ENCODE measurements at places on chromosomes 13 and 19. TPM values are rescaled to one million over a fixed set of nuclear protein-coding genes. Genes with fewer than 3 reads are reported as not detected.

DNA sequence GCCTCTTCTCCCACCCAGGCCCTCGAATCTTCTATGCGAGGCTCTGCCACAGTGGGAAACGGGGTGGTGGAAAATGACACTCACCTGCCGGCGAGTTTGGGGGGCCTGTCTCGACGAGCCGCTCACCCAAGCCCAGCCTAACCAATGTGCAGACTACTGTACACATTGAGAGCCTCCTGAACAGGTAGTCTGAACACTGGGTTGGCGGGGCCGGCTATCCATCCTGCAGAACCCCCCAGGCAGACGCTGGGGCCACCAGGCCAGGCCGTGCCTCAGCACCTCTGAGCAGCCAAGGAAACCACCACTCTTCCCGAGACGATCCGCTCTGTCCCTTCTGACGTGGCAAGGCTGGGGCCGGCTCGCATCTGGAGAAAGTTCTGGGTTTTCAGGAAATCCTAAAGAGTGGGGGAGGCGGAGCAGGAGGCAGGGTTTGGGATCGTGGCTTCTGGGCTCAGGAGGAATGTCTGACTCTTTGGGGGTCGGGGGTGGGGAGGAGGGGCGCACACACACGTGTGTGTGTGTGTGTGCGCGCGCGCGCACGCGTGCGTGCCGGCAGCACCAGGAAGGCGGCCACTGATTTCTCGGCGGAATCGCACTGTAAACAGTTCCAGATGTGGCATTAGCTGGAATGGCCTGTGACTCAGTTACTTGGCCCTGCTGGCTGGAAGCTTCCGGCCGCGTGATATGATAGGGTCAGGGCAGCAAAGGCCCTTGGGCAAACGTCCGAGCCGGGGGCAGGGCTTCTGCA lies 18.5 kb downstream of the TMED1 start:
- no peaks in the 10 kb centered on the region for H3K4me1 ChIP-seq
- no peaks in the 10 kb centered on the region for H3K27me3 ChIP-seq
- no peak overlapping the region for H3K27ac ChIP-seq
- H3K36me3 ChIP-seq, result peaks cover 10% of the 10 kb centered on the region
- H3K4me3 ChIP-seq, result no peak overlapping the region

- no peak overlapping the region for H3K27ac ChIP-seq
- no peak for DNase-seq
- no peak overlapping the region for H3K4me3 ChIP-seq
- peaks cover 82% of the 10 kb centered on the region for H3K36me3 ChIP-seq
- peaks cover 10% of the 10 kb centered on the region for H3K4me1 ChIP-seq
Observed at GRCh38 chr19:49921871-49922795, 6.9 kb upstream of the ATF5 start.

- peaks cover 25% of the 10 kb centered on the region for H3K4me1 ChIP-seq
- H3K27ac ChIP-seq, result peak within 1 kb of the TSS; percentile 30
- no peaks in the 10 kb centered on the region for H3K27me3 ChIP-seq
- no peak for DNase-seq
- peaks cover 3% of the 10 kb centered on the region for H3K36me3 ChIP-seq
Observed at GRCh38 chr19:18437491-18438330, at the start of gene ISYNA1. Gene ISYNA1, minus strand, starts transcription at chr19:18438133. Its CDS starts 154 bp downstream, at chr19:18437979.

- H3K36me3 ChIP-seq, result peaks cover 38% of the 10 kb centered on the region
- H3K27ac ChIP-seq, result no peak overlapping the region
- peak; percentile 65 for DNase-seq
- peaks cover 12% of the 10 kb centered on the region for H3K4me1 ChIP-seq
- no peak overlapping the region for H3K4me3 ChIP-seq
- no peaks in the 10 kb centered on the region for H3K27me3 ChIP-seq
Observed at GRCh38 chr19:18999016-18999758, 34.1 kb downstream of the SUGP2 start.

The TMEM238 gene
- 0.14 TPM for total RNA-seq

The KLK4 gene
- 0.48 TPM for total RNA-seq

DNA sequence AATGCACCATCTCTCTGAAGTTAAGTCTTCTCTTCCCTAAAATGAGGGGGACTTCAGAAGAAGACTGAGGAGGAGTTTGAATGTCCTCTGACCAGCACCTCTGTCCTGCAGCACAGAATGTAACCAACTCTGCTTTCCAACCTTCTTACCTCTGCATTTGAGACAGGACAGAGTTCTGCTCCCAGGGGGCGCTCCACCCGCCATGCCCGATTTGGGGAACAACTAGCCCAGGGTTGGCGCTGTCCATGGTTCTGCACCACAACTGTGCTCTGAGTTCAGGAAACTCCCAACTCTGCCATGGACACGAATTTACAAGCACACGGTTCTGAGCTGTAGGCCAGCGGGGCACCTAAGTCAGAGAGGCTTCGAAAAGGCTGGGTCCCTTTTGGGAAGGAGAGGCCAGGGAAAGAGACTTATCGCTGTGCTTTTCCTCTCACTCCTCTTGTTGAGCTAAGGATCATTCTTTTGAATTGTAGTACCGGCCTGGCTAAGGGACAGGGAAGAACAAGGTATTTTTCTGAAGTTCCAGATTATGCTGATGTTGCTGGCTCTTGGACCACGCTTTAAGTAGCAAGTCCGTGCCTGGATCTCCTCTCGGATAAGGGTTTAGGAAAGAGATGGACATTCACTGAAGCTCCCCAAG lies 22.2 kb downstream of the SIGLEC5 start:
- H3K4me1 ChIP-seq, result no peaks in the 10 kb centered on the region
- no peak overlapping the region for H3K27ac ChIP-seq
- H3K4me3 ChIP-seq, result no peak overlapping the region
- DNase-seq, result peak; percentile 83
- no peaks in the 10 kb centered on the region for H3K36me3 ChIP-seq
- no peaks in the 10 kb centered on the region for H3K27me3 ChIP-seq

The ZNF132 gene
- total RNA-seq, result not detected

- DNase-seq, result no peak
- no peaks in the 10 kb centered on the region for H3K36me3 ChIP-seq
- H3K27ac ChIP-seq, result no peak overlapping the region
- no peak overlapping the region for H3K4me3 ChIP-seq
Observed at GRCh38 chr13:113781571-113781970, 22.5 kb downstream of the TMEM255B start.

The ZNF699 gene
- total RNA-seq, result 4.3 TPM

DNA sequence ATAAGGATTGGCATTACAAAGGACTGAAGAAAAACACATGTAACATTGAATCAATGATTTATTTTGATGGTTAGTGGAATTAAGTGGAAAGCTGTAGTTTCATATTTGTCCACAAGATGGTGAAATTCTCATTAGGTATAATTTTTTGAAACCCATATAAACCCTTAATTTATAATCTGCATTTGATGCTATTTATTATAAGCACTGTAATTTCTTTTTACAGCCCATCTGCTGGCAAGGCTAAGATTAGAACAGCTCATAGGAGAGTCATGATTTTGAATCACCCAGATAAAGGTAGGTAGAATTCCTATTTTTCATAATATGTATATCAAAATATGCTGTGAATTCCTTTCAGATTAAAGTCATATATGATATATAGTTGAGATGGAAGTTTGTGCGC lies 62.2 kb downstream of the DNAJC15 start:
- no peaks in the 10 kb centered on the region for H3K27me3 ChIP-seq
- no peaks in the 10 kb centered on the region for H3K4me1 ChIP-seq
- H3K4me3 ChIP-seq, result no peak overlapping the region
- no peaks in the 10 kb centered on the region for H3K36me3 ChIP-seq

The JAK3 gene
- 0.03 TPM for total RNA-seq

DNA sequence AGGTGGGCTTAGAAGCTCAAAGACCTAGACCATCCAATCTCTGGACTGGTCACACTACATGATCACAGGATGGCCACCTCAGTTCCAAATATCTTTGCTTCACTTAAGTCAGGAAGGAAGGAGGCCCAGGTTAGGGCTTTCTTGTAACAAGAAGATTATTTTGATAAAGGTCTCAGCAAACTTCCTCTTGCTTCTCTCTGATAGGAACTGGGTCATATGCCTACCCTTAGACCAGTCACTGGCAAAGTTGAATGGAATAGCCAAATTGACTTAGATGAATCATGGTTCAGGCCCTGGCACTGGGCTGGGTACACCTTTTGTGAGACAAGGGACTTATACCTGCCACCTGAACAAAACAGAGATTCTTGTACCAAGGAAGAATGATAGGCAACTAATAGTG lies 11.0 kb downstream of the FRY start:
- no peaks in the 10 kb centered on the region for H3K27me3 ChIP-seq
- H3K27ac ChIP-seq, result no peak overlapping the region
- no peak for DNase-seq
- no peak overlapping the region for H3K4me3 ChIP-seq
- peaks cover 10% of the 10 kb centered on the region for H3K4me1 ChIP-seq
- no peaks in the 10 kb centered on the region for H3K36me3 ChIP-seq

The RB1 gene
- 61.0 TPM for total RNA-seq

The C13orf42 gene
- total RNA-seq, result not detected

- H3K4me3 ChIP-seq, result no peak overlapping the region
- no peaks in the 10 kb centered on the region for H3K4me1 ChIP-seq
- no peaks in the 10 kb centered on the region for H3K36me3 ChIP-seq
- no peaks in the 10 kb centered on the region for H3K27me3 ChIP-seq
Observed at GRCh38 chr13:99610702-99611289, 109.5 kb downstream of the TM9SF2 start.

The CD33 gene
- total RNA-seq, result 0.35 TPM

The NLRP7 gene
- not detected for total RNA-seq

The RFPL4A gene
- total RNA-seq, result 1.1 TPM

GRCh38 chr19:17794731-17795494 lies at the start of gene B3GNT3:
Gene B3GNT3, plus strand, starts transcription at chr19:17795138. Its CDS starts 12,670 bp downstream, at chr19:17807808.
- H3K4me3 ChIP-seq, result no peak within 1 kb of the TSS
- H3K27ac ChIP-seq, result no peak within 1 kb of the TSS
- no peaks in the 10 kb centered on the region for H3K36me3 ChIP-seq

The KLK15 gene
- total RNA-seq, result not detected

GRCh38 chr19:11236324-11237301 lies 2.8 kb upstream of the ANGPTL8 start:
- H3K4me3 ChIP-seq, result no peak overlapping the region
- no peak overlapping the region for H3K27ac ChIP-seq
- DNase-seq, result no peak
- no peaks in the 10 kb centered on the region for H3K27me3 ChIP-seq

The INSR gene
- 12.9 TPM for total RNA-seq

DNA sequence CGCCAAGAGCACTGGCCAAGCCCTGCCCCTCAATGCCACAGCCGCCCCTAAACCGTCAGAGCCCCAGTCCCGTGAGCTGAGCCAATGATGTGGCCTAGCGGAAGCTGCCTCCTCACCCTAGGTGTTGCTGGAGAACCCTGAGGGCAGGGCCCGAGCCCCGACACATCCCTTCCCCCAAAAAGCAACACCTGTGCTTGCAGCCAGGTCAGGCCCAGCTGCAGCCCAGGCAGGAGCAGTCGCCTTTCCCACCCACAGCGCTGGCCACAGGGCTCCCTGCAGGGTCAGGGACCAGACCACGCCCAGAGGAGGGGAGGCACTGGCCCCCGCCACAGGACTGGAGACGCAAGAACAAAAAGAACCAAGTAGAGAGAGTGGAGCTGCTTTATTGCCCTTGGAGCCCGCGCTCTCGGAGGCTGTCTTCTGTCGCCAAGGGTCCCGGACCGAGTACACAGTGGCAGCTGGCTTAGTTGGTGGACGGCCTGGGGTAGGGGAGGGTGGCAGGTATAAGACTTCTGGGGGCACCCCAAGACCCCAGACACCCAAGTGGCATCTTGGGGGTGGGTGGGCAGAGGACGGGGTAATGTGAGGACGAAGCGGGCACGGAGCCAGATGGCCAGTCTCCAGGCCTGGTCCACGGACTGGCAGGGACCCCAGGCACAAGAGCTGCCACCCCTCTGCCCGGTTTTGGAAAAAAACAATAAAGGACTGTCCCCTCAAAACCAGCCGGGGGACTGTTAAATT lies 3.3 kb downstream of the P2RY11 start:
- peaks cover 62% of the 10 kb centered on the region for H3K36me3 ChIP-seq
- H3K4me1 ChIP-seq, result no peaks in the 10 kb centered on the region
- H3K4me3 ChIP-seq, result no peak overlapping the region
- H3K27ac ChIP-seq, result no peak overlapping the region
- peak; percentile 20 for DNase-seq
- no peaks in the 10 kb centered on the region for H3K27me3 ChIP-seq

GRCh38 chr19:33905473-33905936 lies 108.8 kb downstream of the KCTD15 start:
- H3K4me3 ChIP-seq, result no peak overlapping the region
- H3K27me3 ChIP-seq, result no peaks in the 10 kb centered on the region
- no peak for DNase-seq
- no peak overlapping the region for H3K27ac ChIP-seq

The GZMM gene
- not detected for total RNA-seq

The ZNF560 gene
- 0.05 TPM for total RNA-seq

DNA sequence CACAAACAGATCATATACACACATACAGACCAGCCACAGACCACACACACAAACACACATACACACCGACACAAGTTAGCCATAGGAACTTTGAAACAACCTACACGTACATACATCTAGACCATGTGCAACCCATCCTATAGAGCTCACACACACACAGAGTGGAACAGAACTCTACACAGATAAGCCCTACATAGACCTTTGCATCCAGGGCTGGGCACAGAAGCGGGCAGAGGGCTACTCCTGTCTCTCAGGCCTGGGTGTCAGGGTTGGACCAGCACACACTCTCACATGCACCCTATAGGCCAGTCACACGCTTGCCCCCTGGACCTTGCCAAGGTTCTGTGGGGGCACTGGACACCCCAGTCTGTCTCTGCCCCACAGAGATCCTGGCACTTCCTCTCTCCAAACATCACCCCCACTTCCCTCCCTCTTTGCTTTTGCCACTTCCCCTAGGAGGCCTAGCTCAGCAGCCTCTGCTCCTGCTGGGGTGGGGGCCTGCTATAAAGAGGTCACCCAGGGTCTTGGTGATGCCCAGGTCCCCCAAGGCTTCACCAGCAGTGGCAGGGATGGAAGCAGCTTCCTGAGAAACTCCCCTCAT lies 5.8 kb upstream of the JUNB start:
- DNase-seq, result no peak
- no peak overlapping the region for H3K27ac ChIP-seq
- H3K27me3 ChIP-seq, result no peaks in the 10 kb centered on the region
- no peak overlapping the region for H3K4me3 ChIP-seq
- no peaks in the 10 kb centered on the region for H3K36me3 ChIP-seq
- peaks cover 46% of the 10 kb centered on the region for H3K4me1 ChIP-seq

GRCh38 chr13:87942205-87942604 lies 271.0 kb downstream of the SLITRK5 start:
- no peaks in the 10 kb centered on the region for H3K36me3 ChIP-seq
- no peak overlapping the region for H3K4me3 ChIP-seq
- no peaks in the 10 kb centered on the region for H3K27me3 ChIP-seq
- H3K27ac ChIP-seq, result no peak overlapping the region

The FGF14 gene
- total RNA-seq, result not detected

DNA sequence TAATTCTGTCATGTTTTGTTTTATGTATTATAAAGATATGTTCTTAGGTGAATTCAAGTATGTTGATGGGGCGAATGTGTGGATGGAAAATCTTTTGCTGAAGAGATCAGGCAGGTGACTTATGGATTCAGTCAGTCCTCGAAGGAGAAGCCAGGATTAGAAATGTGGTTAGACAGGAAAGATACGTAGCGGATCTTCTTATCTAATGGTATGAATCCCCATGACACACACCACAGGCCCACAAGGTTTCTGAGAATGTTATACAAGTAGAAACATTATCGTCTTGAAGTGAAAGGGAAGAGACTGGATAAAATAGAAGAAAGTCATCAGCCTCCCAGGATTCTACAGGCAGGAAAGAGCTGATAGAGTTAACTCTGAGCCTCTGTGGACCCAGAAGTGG lies 69.0 kb upstream of the RFXAP start:
- H3K27me3 ChIP-seq, result no peaks in the 10 kb centered on the region
- H3K27ac ChIP-seq, result no peak overlapping the region
- no peaks in the 10 kb centered on the region for H3K4me1 ChIP-seq
- H3K4me3 ChIP-seq, result no peak overlapping the region
- no peaks in the 10 kb centered on the region for H3K36me3 ChIP-seq

The SYMPK gene
- total RNA-seq, result 25.6 TPM

The TMEM59L gene
- 0.20 TPM for total RNA-seq

Measured in SJCRH30 (cell line).